ENCODE measurements at places on chromosomes 1 and 21. TPM values are rescaled to one million over a fixed set of nuclear protein-coding genes. Genes with fewer than 3 reads are reported as not detected.

The PDZK1 gene
- total RNA-seq: not detected

The C1orf226 gene
- 0.17 TPM for total RNA-seq

The SRSF4 gene
- total RNA-seq: 170 TPM

The CYP4Z1 gene
- not detected for total RNA-seq

DNA sequence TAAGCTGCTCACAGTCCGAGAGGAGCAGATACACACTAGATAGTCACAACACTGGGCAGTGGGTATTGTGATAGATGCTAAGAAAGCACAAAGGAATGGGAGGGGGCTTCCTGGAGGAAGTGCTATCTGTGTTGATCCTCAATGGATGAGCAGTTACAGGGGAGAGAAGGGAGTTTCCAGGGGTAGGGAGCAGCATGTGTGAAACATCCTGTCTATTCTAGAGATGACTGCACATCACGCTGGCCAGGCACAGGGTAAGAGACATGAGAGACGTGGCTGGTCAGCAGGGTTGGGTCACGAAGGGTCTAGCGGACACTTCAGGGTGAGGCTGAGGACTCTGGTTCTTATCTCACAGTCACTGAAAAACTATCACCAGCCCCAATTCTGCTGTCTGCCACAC, 235.2 kb downstream of the TRABD2B start:
- H3K4me1 ChIP-seq: no peaks in the 10 kb centered on the region
- H3K27me3 ChIP-seq: peaks cover 4% of the 10 kb centered on the region
- no peak for DNase-seq
- H3K4me3 ChIP-seq: no peak overlapping the region
- H3K27ac ChIP-seq: no peak overlapping the region

DNA sequence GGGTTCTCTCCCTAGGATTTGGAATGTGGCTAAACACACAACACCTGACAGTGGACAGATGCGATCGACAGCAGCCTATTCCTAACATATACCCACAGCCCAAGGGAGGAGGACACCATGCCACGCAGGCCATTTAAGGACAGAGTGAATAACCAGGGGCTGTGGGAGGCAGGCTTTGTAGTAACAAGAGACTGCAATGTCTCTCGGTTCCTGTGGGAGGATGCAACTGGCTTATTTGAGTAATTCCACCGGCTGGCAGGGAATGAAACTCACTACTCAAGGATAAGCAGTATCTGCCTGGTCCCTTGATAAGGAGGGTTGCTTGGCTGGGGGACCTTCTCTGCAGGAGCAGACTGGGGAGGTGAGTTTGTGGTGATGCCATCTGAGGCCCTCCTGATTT, 109.6 kb downstream of the PCP4 start:
- no peak overlapping the region for H3K4me3 ChIP-seq
- DNase-seq: no peak
- H3K27me3 ChIP-seq: peaks cover 6% of the 10 kb centered on the region
- no peaks in the 10 kb centered on the region for H3K36me3 ChIP-seq

- peaks cover 7% of the 10 kb centered on the region for H3K36me3 ChIP-seq
- H3K4me3 ChIP-seq: no peak overlapping the region
- DNase-seq: no peak
- H3K27ac ChIP-seq: no peak overlapping the region
- no peaks in the 10 kb centered on the region for H3K27me3 ChIP-seq
- H3K4me1 ChIP-seq: peaks cover 3% of the 10 kb centered on the region
Measured at GRCh38 chr1:168312718-168313604, 32.3 kb downstream of the TBX19 start.

GRCh38 chr21:34279285-34279684, 84.5 kb upstream of the KCNE2 start:
- H3K36me3 ChIP-seq: no peaks in the 10 kb centered on the region
- H3K4me1 ChIP-seq: peaks cover 2% of the 10 kb centered on the region
- no peaks in the 10 kb centered on the region for H3K27me3 ChIP-seq

DNA sequence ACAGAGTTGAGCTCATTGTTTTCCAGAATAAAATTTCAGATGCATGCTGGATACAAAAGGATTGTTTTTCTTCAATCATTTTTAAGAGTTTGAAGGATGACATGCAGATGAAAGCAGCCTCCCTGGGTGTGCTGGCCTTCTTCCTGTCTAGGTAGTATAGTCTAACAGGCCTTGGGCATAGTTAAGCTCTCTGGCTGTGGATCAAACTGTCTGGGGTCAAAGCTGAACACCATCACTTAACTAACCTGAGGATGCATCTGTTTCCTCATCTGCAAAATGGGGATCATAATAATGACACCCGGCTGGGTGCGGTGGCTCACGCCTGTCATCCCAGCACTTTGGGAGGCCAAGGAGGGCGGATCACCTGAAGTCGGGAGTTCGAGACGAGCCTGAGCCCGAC, 6.0 kb upstream of the TIE1 start:
- H3K36me3 ChIP-seq: no peaks in the 10 kb centered on the region
- no peak for DNase-seq
- no peak overlapping the region for H3K27ac ChIP-seq
- no peaks in the 10 kb centered on the region for H3K27me3 ChIP-seq
- H3K4me3 ChIP-seq: no peak overlapping the region

- peaks cover 19% of the 10 kb centered on the region for H3K4me1 ChIP-seq
- no peaks in the 10 kb centered on the region for H3K27me3 ChIP-seq
- DNase-seq: no peak
- no peaks in the 10 kb centered on the region for H3K36me3 ChIP-seq
Measured at GRCh38 chr1:185594786-185595410, 139.3 kb upstream of the HMCN1 start.

GRCh38 chr1:33429332-33429731, 1.6 kb downstream of the PHC2 start:
- no peak overlapping the region for H3K27ac ChIP-seq
- H3K36me3 ChIP-seq: no peaks in the 10 kb centered on the region
- H3K27me3 ChIP-seq: peaks cover 5% of the 10 kb centered on the region
- DNase-seq: no peak

DNA sequence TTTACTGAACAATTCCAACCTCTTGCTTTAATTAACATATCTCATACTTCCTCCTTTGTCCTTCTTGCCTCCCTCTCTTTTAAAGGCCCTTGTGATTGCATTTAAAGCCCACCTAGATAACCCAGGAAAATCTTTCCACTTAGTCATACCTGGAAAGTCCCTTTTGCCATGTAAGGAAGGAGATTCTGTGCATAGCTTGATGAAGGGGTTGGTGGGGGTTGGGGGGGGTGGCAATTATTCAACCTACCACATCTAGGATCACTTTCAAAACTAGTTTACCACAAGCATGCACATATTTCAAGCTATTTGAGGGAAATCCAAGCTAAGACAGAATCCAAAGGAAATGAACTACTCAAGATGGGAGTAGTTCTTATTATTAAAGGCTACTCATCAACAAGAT, 249.1 kb upstream of the PTBP2 start:
- no peak overlapping the region for H3K27ac ChIP-seq
- H3K4me3 ChIP-seq: no peak overlapping the region
- DNase-seq: no peak
- H3K27me3 ChIP-seq: peaks cover 5% of the 10 kb centered on the region

- H3K4me3 ChIP-seq: no peak overlapping the region
- H3K27me3 ChIP-seq: no peaks in the 10 kb centered on the region
- H3K27ac ChIP-seq: no peak overlapping the region
- no peak for DNase-seq
- H3K4me1 ChIP-seq: no peaks in the 10 kb centered on the region
- peaks cover 5% of the 10 kb centered on the region for H3K36me3 ChIP-seq
Measured at GRCh38 chr1:219391297-219391696, 217.6 kb downstream of the LYPLAL1 start.

DNA sequence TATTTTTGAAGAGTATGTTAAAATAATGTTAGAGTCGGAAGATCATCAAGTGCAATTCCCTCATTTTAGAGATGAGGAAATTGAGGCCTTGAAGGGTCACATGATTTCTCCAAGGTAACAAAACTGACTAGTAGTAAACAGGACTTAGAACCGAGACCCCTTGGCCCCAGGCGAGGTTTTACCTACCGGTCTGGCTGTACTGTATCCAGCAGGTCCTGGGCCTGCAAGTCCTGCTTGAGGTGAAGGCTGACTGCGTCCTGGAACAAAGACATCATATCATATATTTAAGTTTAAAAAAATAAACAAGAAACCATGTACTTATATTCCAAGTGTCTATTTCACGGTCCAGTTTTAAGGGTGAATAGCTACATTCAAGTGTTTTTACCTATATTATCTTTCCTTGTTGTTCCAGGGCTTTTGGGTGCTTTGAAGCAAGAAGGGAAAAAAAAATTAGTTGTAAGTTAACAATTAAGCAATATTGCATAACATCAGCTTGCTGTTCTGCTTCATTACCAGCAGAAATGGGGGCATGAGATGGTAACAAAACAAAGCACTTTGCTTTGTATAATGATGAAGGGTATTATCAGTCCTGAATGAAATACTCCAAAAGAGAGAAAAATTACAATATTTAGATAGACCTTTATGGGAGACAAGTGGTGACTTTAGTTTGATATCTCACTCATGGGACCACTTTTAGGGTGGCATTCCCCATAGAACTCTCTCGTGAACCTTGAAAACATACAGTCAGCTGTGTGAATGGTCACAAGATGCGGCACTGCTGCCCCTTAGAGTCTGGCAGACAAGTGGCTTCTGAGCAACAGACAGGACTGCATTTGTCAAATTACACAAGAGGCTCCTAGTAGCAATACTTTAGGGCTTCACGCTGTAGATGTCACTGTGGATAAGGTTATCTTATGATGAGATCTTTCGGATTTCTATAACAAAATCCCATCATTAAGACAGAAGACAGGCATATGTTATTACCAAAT, 29.8 kb upstream of the CFAP298 start:
- H3K36me3 ChIP-seq: peaks cover 12% of the 10 kb centered on the region
- H3K4me3 ChIP-seq: no peak overlapping the region
- H3K27me3 ChIP-seq: no peaks in the 10 kb centered on the region
- H3K4me1 ChIP-seq: no peaks in the 10 kb centered on the region
- DNase-seq: no peak

Measured in activated naive CD4-positive, alpha-beta T cell treated with anti-CD3 and anti-CD28 coated beads for 36 hours (primary cell).